ENCODE measurements at places on chromosomes 6 and 20.

GRCh38 chr6:71349395-71349794 lies 60.8 kb downstream of the OGFRL1 start:
- DNase-seq, result peak; percentile 63

GRCh38 chr6:105097288-105097687 lies 82.5 kb downstream of the POPDC3 start:
- DNase-seq, result no peak

GRCh38 chr6:43502666-43503065 lies 7.5 kb downstream of the LRRC73 start:
- DNase-seq, result no peak

GRCh38 chr6:120378582-120379220 lies 955.6 kb downstream of the TBC1D32 start:
- DNase-seq, result no peak

- no peak for DNase-seq
Observed at GRCh38 chr6:108434222-108434621, 126.5 kb upstream of the FOXO3 start.

DNA sequence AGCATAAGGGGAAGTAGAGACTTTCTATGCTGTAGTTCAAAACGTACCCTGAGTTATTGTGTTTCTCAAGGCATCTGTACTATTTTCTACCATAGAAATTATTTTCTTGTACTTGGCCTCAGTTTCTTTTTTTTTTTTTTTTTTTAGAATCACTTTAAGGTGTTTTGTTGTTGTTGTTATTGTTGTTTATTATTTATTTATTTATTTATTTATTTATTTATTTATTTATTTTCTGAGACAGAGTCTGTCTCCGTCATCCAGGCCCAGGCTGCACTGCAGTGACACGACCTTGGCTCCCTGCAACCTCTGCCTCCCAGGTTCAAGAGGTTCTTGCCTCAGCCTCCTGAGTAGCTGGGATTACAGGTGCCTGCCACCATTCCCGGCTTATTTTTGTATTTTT lies 179.1 kb downstream of the GRIK2 start:
- no peak for DNase-seq

DNA sequence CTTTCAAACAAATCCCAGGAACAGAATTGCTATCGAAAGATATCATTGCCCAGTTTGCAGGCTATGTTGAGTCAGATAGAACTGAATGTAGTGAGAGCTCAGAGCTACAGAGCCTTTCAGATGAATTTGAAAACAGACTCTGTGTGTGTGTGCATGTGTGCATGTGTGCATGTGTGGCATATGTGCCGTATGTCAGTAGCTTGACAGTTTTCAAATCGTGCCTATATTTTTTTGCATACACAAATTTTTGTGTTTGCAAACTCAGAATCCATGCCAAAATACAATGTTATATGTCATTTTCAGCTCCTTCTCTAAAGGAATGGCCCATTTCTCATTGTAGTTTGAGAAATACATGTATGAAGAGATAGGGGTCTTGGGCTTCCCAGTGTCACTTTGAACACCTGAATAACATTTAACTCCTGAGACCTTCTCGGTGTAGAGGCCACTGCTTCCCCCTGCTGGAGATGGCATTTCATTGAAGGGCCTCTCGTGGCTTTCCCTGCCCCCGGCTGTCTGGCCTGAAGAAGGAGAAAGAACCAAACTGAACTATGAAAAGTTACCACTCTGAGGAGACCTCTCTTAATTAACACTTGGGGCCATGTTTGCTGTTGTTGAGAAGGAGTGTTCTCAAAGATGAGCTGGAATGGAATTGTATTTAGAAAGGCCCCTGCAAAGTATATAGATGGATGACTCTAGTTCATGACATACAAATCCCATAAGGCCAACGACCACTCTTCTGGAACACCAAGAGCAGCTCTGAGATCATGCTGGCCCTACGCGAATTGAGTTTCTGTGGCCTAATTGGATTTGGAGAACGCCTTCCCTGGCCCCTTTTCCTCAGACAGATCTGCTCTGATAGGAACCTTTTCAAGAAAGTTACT lies 58.7 kb downstream of the VAPB start:
- no peak for DNase-seq

DNA sequence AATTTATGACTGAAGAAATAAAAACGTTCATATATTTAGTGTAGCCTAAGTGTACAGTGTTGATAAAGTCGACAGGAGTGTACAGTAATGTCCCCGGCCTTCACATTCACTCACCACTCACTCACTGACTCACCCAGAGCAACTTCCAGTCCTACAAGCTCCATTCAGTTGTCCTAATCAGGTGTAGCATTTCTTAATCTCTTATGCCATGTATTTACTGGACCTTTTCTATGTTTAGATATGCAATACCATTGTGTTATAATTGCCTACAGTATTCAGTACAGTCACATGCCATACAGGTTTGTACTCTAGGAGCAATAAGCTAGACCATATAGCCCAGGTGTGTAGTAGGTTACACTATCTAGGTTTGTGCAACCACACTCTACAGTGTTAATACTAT lies 610.2 kb upstream of the NOX3 start:
- no peak for DNase-seq

- DNase-seq, result no peak
Observed at GRCh38 chr6:38021029-38021428, 201.5 kb downstream of the ZFAND3 start.

DNA sequence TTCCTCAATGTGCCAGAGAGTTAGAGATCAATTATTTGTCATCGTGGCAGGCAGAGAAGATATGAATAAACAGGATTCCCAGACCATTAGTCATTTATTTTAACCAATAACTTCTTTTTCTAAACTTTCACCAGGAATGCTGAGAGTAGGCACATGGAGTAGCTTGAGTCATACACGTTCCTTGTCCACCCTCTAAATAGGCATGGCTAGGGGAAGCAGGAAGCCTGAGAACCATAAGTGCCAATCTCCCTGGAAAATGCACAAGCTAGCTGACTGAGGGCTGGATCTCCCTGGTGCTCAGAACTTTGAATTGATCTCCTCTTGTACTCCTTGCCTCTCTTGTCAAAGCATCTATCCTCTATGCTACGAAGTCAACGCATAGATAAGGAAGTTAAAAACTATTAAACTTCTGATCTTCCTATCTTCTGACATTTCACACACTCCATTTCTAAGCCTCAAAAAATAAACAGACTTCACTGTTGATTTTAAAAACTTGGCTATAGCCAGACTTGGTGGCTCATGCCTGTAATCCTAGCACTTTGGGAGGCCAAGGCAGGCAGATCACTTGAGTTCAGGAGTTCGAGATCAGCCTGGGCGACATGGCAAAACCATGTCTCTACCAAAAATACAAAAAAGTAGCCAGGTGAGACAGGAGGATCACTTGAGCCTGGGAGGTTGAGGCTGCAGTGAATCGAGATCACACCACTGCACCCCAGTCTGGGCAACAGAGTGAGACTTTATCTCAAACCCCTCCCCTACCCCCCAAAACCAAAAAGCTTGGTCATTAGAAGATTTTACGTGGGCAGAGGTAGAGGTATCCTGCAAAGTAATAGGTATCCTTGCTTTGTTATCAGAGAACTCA lies 11.8 kb downstream of the ADTRP start:
- no peak for DNase-seq

DNA sequence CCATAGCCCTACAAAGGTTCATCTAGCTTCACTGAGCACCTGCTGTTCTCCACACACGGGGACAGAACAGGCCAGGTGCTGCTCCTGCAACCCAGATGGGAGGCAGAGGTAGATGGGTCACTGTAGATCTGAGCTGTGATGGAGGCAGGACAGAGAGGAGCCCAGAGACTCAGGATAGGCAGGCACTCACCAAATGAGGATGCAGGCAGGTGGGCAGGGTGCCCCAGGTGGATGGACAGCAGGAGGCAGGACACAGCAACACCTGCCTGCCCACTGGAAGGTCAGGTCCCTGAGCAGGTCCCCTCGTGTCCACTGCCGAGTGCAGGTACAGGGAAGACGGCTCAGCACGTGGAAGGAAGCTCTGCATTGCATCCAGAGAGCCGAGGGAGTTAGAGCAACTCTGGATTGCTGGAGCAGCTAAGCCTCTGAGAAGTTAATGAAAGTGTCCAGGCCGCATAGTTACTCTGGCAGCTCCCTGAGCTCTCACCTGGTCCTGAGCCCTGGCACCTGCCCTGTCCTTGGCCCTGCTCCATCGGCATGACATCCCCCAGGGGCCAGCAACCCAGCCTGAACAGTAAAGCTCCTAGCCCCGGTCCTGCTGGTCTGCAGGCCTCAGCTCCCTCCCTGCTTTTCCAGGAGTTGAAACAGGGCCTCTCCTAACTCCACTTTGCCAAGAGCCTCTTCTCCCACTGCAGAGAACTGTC lies 4.9 kb upstream of the YTHDF1 start:
- DNase-seq, result no peak

DNA sequence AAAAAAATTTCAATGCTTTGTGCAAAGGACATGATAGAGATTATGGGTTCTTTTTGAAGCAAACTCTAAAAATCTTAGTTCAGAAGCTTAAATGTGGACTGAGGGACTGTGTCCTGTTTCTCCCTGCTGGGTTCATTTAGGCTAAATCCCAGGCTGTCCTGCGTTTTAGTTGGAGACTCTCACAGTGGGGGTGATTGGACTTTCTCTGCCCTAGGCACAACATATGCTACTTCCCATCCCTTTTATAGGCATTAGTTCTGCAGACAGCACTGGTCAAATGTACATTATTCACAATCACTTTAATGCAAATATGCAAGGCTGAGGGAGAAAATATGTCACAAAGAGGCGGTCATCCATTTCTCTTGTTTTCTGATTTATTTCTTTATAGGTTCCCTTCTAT lies 71.3 kb downstream of the TFAP2B start:
- DNase-seq, result no peak

DNA sequence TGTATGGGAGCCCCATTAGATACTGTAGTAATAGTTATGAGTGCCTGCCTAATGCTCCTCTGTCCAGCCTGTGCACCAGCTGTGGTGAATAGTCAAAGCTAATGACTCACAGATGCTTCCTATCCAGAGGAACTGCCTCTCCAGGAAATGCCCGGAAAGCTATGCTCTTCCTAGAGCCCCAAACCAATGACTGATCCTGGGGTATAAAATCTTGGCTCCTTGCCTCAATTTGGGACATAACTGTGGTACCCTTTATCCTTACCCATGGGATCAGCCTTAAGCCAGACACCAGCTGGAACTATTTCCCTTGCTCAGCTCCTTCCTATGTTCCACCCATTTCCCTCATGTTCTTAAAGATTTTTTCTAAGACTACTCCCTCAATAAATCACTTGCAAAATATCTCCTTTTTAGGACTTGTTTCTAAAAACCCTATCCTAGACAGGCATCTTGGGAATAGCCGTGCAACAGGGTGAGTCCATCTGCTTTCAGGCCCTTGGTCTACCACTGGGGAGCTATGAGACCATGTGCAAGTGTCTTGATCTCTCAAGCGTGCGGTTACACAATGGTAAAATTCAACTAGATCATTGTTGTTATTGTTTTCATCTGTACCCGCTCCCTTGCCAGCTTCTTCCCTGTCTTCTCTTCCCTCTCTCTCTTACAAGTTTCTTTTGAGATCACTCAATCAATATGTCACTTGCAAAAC lies 283.7 kb downstream of the BTBD3 start:
- no peak for DNase-seq

DNA sequence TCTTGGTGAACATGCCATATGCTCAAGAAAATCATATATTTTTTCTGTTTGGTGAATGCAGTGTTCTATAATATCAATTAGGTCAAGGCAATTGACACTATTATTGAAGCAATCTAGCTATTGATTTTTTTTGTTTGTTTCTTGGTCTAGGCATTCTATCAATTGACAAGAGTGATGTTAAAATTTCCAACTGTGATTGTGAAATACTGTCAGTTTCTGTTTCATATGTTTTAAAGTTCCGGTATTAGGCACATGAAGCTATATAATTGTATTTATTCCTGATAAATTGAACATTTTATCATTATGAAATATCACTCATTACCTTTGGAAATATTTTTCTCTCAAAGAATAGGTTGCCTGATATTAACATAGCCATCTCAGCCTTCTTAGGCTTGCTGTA lies 653.4 kb downstream of the HDGFL1 start:
- no peak for DNase-seq

GRCh38 chr6:168122521-168122920 lies 43.5 kb upstream of the FRMD1 start:
- DNase-seq, result no peak

GRCh38 chr6:136761227-136761922 lies 30.9 kb downstream of the MAP3K5 start:
- DNase-seq, result no peak

DNA sequence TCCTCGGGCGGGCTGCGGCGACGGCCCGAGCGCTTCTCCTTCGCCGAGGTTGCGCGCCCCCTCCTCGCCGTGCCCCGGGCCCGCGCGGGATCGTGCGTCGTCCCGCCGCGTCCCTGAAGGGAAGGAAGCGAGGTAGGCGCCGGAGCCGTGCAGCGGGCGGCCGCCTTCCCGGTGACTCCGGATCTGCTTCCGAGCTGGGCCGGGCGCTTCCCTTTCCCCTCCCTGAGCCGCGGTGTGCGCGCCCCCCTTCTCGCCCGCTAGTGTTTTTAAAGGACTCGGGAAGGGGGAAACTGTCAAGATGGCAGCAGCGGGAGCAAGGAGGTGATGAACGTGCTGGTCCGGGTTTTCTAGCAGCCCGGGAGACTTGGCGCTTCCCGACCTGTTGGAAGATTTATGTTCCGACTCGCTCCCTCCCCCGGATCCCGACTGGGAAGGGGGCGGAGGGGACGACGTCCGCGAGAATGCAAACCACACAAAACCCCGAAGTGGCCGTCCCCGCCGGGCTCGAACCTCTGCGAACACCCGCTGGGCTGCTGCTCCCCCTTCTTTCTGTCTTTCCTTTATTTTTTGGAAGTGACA lies 744 bp upstream of the FOXO3 start:
- DNase-seq, result no peak

GRCh38 chr20:45611054-45611453 lies 18.5 kb upstream of the WFDC10A start:
- no peak for DNase-seq

DNA sequence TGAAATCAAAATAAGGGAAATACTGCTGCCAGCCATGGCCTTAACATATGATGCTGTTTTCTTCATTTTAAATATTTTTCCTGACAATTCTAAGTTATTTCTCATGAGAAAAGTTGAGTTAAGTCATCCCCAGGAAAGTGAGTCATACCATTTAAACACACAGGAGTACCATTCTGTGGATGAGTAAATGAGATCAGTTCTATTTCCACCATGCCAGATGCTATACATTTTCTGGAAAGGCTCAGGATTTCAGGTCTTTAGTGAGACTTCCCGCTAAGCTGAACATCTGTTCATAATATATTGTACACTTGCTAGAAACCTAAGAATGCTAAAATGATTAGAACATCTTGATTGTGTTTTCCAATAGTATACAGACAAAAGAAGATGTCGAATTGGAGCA lies 256.2 kb upstream of the MANEA start:
- peak; percentile 1 for DNase-seq

- DNase-seq, result peak; percentile 59
Observed at GRCh38 chr6:34285448-34286164, 36.8 kb upstream of the SMIM29 start.

GRCh38 chr6:10850728-10851127 lies 12.4 kb upstream of the MAK start:
- no peak for DNase-seq

GRCh38 chr6:134491477-134491876 lies 173.6 kb upstream of the SGK1 start:
- no peak for DNase-seq
